HT1080 (cell line): ENCODE measurements at places on chromosomes 2 and 18.
A peak's percentile ranks its signal among the peaks of the same experiment; 100 is the strongest.

- DNase-seq, result peak; percentile 58
These were observed 98.2 kb upstream of the B3GNT7 start for GRCh38 chr2:231297108-231297908.

DNA sequence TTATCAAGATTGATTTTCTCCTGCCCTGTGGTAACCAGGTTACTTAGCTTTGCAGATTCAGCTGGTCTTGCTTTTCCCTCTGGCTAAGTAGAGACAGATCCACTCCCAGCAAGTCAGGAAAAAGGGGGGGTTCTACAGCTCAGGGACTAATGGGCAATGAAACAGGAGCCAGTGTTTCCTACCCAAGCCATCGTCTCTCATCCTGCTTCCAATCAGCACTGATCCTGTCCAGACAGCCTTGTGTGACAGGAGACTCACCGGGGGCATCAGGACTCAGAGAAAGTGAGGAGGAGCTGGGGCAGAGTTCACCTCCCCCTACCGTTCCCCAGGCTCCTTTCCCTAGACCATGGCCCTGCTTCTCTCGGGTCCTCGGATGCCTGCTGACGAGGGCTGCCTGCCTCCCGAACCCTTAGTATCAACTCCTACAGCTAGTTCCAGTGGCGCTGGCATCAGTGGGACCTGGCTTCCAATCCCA lies 307.6 kb downstream of the ALK start:
- DNase-seq, result no peak

DNA sequence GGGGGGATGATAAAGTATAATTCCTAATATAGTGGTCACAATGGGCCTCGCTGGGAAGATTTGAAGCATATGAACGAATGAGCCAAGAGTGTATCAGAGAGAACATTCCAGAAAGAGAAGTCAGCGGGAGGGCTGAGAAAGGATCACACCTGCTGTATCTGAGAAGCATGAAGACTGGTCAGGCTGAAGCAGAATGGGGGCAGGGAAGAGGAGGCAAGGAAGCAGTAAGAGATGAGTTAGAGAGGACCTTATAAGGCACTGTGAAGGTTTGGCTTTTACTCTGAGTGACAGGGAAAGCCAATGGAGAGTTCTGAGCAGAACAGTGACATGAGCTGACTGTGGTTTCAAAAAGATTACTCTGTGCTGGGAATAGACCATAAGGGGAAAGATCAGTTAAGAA lies 73.5 kb downstream of the CHN1 start:
- DNase-seq, result peak; percentile 40

GRCh38 chr2:64970495-64970894 lies 18.7 kb upstream of the SLC1A4 start:
- DNase-seq, result no peak

DNA sequence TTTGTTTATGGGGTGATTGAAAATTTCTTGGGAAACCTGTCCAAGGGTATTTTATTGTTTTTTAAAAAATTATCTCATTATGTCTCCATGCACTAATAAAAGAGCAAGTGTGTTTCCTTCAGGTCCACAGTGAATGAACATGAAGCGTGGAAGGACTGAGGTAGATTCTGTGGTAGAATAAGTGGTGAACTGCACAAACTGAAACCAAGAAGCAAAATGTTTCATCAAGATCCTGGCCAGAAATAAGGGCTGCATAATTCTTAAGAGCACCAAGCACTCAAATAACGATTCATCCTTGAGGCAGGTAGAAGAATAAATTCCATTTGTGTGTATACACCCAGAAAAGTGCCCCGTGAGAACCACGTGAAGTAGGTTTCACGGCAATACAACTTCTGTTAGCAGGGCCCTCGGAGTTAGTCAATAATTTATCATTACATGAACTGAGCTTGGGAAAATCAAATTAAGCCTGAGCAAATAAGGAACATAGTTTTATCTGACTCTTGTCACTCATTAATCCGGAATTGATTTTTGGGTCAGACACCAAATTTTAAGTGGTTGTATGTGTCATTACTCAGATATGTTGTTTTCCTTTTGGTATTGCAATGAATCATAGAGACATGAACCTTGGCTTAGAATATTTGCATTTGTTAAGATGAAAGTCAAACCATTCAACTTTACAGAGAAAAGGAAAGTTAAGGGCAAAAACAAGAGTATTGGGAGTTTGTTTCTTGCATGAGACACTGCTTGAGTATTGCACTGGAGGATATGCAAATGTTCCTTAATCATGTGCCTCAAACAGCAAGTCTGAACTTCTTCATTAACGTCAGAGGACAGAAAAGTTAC lies 472.6 kb upstream of the NETO1 start:
- DNase-seq, result peak; percentile 61

DNA sequence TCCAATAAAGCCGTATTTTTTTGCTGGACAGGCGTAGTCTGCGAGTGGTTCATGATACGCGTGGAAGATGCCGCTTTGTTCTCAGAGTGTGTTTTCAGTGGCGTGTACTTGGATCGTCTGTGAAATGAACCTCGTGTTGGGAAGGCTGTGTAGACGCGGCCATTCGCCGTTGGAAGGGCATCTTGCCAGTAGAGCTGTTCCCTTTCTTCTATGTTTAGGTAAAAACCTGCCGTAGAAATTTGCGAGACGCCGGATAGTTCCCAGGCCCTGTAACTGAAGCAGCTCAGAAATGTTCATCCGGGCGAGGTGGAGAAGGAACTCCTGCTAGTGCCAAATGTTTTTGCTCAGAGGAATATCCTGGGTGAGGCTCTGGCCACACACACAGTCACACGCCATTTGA lies 133.6 kb downstream of the NFATC1 start:
- no peak for DNase-seq

DNA sequence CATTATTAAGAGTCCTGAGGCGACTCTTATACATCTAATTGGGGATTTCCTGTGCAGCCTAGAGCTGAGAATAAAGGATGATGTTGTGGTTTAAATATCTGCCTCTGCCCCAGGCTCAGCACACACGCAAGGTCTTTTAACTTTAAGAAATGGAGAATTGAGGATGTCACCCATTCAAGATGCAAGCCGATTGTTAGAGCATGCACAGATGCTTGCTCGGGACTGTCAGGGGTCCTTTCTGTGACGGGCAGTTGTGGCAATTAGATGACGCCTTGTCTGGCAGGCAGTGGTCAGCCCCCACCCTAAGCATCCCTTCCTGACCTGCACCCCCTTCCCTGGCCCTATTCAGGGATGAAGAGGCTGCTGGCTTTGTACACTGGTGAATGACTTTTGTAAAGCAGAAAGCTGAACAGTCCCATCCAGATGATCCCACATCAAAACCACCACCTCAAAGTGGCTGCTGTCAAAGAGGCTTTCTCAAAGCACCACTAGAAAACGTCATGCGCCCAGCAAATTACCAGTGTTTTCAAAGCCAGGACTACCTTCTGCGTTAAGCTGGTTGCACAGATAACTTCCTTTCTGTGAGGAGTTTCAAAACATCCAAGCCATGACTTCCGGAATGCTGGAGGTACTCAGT lies 23.7 kb downstream of the FAM178B start:
- no peak for DNase-seq

DNA sequence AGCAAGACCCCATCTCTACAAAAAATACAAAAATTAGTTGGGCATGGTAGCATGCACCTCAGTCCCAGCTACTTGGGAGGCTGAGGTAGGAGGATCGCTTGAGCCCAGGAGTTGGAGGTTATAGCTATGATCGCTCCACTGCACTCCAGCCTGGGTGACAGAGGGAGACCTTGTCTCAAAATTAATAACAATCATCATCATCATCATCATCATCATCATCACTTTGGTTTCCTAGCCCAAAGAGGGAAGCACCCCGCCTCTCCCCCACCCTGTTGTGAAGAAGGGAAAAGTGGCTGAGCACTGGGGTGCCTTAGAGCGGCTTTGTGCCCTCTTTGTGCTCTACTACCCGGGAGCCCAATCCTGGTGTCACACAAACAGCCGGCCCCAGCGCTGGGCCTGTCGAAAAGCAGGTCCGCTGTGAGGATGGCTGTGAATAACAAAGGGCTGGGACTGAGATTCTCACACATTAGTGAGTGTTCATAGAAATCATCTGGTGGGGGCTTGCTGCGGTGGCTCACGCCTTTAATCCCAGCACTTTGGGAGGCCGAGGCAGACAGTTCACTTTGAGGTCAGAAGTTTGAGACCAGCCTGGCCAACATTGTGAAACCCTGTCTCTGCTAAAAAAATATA lies 42.6 kb upstream of the ASXL2 start:
- no peak for DNase-seq

- no peak for DNase-seq
These were observed 18.6 kb upstream of the TTR start for GRCh38 chr18:31573051-31573450.
